ENCODE measurements at places on chromosomes 7 and 10.

DNA sequence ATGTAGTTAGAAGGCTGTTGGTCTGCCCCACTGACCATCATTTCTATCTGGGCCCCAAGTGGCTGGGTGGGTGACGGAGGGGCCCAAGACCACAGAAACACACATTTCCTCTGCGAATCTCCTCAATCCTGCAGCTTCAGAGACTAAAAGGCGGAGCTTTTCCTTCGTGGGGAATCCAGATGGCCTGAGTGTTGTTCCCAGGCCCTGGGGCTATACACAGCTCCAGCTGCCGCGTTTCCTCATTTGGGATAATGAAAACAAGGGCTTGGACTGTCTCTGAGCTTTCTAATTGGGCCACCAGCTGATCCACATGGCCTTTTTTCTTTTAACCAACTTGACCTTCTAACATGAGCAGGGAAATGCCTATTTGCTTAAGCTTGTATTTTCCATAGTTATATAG lies 339.9 kb downstream of the CXCL12 start:
- no peak for DNase-seq

DNA sequence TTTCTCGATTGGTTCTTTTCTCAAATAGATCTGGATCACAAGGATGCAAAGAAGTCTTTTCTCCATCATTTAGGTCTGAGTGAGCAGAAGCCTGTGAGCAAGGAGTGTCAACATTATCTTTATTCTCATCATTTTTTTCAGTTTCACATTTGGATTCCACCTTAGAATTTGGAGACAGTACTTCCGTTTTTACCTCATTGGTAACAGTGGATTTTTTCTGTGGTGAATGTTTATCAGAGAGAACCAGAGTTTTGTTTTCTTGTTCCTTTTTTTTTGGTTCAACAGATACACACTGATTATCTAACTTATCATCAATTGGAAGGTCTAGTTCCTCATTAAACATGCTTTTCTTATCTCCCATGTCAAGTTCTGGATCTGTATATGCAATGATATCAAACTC lies 151.3 kb downstream of the GALNT11 start:
- no peak for DNase-seq

- peak; percentile 74 for DNase-seq
Observed at GRCh38 chr10:96017191-96017687, 26.1 kb upstream of the CCNJ start.

DNA sequence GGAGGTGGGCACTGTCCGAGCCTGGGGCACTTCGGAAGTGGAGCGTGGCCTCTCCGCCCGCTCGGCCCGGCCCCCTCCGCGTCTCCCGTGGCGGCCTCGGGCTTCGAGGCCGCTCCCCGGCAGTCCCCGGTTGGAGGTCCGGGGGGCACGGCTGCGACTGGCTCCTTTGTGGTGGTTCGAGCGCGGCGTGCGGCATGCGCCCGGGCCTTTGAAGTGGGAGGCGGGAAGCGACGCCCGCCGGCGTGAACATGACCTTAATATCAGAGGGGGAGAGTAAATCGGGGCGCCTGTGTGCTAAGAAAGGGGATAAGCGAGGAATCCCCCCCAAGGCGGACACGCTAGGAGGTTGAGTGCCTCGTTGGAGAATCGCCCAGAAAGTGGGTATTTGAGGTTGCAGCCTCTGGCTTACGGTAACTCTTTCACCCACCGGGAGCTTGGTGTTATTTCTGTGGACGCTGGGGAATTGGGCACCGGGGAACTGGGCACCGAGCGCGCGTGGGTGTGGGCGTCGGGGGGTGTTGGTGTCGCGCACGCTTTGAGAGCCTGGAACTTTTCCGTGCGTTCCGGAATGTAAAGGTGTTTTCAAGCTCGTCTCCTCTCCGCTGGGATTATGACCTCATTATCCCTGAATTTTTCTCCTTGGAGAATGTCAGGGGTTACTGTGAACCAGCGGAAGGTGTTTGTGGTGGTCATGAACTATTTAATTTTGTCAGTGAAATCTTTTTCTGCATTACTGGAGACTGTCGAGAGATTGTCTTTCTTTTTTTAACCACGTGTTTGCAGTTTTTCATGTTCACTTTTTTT lies 660 bp downstream of the SUV39H2 start:
- peak; percentile 26 for DNase-seq

DNA sequence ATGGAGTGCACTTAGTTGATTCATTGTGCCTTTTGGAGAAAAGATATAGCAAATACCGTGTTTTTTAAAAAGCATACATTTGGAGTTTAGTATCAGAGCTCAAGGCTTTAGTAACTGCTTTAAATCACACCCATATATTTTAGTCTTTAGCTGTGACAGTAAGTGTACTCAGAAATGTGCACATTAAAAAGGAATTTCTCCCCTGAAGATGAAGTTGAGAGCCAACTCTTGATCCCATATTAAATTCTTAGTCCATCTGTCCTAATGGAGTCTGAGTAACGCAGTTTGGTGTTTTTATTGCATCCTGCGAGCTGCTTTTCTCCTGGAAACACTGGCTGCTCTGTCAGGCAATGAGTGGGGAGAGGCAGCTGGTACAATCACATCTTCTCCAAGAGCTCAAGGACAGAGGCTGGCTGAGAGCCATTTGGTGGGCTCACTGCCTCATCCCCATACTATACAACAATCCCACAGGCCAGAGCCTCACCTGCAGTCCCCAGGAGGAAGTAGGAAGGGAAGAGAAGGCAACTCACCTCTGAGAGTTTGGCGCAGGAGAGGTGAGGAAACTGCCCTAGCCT lies 473.6 kb upstream of the C7orf33 start:
- no peak for DNase-seq

DNA sequence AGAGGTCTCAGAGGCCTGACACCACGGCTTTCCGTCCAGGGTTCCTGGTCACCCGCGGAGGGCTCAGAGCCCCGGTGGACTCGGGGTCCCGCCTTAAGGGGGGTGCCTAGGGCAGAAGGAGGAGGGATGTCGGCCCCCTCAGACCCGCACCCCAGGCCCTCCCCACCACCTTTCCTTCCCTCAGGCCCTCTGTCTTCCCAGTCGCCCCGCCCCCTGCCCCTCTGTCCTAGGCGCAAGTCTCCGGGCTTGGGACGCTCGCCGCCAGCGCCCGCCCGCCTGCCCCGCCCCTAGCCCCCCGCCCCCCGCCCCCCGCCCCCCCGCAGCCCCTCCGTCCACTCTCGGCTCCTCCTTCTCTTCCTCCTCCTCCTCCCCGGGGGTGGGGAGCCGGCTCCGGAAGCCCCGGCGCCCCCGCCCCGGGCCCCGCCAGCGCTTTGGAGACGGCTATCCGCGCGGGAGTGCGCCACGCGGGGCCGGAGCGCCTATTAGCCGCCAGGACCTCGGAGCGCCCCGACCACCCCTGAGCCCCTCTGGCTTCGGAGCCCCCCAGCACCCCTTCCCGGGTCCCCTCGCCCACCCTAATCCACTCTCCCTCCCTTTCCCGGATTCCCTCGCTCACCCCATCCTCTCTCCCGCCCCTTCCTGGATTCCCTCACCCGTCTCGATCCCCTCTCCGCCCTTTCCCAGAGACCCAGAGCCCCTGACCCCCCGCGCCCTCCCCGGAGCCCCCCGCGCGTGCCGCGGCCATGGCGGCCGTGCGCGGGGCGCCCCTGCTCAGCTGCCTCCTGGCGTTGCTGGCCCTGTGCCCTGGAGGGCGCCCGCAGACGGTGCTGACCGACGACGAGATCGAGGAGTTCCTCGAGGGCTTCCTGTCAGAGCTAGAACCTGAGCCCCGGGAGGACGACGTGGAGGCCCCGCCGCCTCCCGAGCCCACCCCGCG lies at the start of gene AEBP1:
AEBP1 (plus strand) TSS at position 423 of the 937 bp plus-strand sequence; CDS start at position 744, 321 bp downstream.
- no peak for DNase-seq
